ENCODE measurements at places on chromosomes 16 and 17.

DNA sequence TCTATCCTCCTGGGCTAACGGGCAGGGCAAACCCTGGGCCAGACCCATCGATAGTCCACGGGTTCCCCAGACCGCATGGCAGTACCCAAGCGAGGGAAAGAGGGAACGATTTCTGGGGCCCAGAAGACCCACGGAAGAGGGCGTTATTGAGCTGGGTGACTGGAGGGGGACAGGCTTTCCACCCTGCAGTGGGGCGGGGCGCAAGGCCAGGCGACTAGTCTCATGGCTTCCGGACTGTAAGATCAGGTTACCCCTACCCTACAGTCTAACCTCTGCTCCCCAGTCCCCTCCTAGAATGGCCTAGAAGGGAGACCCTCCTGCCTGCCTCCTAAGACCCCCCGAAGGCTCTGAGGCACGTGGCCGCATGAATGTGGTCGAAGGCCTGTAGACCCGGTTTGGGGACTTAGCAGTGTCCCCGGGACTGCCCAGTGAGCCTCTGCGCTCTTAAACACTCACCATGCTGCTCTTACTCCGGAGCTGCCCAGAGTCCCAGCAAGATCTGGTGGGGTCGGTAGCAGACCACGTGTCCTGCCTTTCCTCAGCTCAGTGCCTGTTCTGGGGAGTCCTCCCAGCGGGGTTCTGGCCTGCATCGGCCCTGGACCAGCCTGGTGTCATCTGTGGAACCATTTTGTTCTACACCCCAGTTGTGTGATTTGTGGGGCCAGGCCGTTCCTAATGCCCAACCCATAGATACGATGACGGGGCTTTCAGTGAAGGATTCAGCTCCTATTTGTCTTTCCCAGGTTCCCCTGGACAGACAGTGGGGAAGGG is 13.2 kb upstream of the AURKB start:
- peak; percentile 37 for DNase-seq

- DNase-seq, result no peak
Observed at GRCh38 chr17:77420095-77420803, 279.5 kb downstream of the SEC14L1 start.

DNA sequence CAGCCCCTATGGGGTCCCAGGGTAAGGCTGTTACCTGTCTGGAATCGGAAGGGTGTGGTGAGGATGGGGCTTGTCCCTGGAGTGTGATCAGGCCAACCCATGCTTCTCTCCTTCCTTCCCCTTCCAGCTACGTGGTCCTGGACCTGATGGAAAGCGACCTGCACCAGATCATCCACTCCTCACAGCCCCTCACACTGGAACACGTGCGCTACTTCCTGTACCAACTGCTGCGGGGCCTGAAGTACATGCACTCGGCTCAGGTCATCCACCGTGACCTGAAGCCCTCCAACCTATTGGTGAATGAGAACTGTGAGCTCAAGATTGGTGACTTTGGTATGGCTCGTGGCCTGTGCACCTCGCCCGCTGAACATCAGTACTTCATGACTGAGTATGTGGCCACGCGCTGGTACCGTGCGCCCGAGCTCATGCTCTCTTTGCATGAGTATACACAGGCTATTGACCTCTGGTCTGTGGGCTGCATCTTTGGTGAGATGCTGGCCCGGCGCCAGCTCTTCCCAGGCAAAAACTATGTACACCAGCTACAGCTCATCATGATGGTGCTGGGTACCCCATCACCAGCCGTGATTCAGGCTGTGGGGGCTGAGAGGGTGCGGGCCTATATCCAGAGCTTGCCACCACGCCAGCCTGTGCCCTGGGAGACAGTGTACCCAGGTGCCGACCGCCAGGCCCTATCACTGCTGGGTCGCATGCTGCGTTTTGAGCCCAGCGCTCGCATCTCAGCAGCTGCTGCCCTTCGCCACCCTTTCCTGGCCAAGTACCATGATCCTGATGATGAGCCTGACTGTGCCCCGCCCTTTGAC is 2.4 kb downstream of the MAPK7 start:
- DNase-seq, result no peak

DNA sequence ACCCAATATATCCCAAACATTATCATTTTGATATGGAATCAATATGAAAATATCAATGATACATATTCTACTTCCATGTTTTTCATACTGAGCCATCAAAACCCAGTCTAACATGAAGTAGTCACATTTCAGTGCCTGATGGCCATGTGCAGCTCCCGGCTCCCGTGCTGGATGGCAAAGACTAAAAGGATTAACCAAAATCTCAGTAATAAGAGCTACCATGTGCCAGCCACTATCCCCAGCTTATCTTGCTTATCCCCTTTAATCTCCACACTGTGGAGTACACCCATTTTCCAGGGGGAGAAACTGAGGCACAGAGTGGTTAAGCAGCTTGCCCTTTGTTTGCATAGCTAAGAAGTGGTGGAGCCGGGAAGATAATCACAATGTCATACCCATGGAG is 9.2 kb downstream of the CD300LG start:
- DNase-seq, result no peak

- no peak for DNase-seq
Observed at GRCh38 chr17:8057691-8058114, 18.8 kb downstream of the ALOX15B start.

DNA sequence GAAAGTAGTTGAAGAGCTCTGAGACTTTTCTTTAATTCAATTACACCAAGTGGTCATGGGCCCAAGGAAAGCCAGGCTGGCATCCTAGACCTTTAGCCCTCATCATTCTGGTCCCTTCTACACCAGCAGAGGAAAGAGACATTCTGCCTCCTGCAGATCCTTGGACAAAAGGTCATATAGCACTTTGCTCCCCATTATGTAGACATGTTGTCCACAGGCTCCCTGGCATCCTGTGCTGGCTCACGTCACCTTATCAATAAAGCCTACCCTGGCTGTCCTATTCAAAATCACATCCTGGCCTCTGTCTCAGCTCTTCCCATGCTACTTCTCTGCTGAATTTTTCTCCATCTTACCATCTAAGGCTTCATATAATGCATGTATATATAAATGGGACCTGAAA is 61.6 kb upstream of the MAF start:
- no peak for DNase-seq

GRCh38 chr16:57478396-57479204 is 7.7 kb downstream of the DOK4 start:
- DNase-seq, result no peak

DNA sequence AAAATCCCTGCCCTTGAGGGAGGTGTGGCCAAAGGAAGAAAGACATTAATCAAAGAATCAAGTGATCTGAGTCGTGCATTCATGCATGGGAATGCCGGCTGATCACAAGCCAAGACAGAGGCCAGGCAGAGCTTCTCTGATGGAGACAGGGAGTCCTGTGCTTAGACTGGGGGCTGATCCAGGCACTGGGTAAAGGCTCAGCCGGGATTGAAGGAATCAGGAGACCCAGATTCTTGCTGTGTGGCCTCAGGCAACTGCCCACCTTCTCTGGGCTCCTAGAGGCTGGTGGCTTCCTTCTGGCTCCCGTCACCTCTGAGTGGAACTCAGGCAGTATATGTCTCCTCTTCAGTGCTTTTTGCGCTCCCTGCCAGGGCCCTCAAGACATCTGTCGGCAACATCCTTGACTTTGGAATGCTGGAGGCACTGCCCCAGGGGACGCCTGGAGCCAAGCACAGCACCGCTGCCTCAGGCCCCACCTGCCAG is 17.7 kb downstream of the RAI1 start:
- no peak for DNase-seq

DNA sequence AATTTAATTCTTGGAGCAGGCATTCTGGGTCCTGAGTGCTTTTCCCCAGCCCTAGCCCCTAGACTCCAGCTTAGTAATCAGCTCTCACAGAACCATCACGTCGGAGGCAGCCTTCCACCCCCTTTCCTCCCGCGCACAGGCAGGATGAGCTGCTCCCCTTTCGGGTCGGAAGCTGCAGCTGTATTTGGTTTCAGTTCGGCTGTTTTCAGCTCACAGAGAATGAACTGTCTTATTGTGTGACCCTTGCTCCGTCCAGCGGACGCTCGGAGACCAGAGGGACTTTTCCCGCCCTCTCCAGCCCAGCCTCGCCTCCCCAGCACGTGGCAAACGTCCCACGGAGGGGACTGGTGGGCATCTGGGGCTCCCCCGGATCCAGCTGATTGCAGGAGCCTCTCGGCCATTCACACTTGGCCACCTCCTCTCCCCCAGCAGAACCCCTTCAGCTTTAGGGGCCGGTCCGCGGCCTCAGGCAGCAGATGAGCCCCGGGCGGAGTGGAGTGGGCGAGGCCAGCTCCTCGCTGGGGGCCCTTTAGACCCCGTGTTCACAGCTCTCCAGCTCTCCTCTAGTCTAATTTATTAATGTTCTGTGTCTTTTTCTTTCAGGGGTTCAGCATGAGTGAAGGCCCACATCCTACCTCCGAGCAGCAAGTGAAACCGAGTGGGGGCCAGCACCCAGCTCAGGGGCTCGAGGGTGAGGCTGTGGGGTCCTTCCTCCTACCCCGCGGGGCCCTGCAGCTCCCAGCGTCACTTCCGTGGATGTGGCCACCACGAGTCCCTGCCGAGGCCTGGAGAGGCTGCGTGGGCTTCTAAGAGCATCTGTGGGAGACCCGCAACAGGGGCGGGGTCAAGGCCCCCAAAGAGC is 863 bp upstream of the UTS2R start:
- no peak for DNase-seq

DNA sequence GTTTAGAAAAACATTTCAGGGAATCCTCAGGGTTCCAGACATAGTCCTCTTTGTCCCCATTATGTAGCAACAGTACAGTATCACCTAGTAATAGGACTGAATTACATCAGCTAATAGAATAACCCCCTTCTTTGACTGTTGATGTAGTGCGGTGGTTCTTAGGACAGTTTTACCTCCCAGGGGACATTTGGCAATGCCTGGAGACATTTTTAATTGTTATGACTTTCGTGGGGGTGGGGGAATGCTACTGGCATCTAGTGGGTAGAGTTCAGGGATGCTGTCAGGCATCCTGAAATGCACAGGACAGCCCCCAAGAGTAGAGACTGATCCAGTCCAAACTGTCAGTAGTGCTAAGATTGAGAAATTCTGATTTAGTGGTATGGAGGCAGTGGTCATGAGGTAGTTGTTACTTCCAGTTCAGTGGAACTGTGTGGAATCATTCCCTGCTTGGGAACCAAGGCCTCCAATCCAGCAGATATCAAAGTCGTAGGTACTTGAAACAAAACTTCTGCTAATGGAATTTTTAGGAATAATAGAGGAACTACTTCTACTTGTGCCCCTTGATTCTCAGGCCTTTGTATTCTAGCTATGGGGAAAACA is 20.3 kb downstream of the NF1 start:
- no peak for DNase-seq

- DNase-seq, result no peak
Observed at GRCh38 chr17:5234645-5235576, at the start of gene SCIMP. TSS of gene SCIMP (minus strand) at chr17:5234860. CDS start at chr17:5234755, 105 bp downstream.

DNA sequence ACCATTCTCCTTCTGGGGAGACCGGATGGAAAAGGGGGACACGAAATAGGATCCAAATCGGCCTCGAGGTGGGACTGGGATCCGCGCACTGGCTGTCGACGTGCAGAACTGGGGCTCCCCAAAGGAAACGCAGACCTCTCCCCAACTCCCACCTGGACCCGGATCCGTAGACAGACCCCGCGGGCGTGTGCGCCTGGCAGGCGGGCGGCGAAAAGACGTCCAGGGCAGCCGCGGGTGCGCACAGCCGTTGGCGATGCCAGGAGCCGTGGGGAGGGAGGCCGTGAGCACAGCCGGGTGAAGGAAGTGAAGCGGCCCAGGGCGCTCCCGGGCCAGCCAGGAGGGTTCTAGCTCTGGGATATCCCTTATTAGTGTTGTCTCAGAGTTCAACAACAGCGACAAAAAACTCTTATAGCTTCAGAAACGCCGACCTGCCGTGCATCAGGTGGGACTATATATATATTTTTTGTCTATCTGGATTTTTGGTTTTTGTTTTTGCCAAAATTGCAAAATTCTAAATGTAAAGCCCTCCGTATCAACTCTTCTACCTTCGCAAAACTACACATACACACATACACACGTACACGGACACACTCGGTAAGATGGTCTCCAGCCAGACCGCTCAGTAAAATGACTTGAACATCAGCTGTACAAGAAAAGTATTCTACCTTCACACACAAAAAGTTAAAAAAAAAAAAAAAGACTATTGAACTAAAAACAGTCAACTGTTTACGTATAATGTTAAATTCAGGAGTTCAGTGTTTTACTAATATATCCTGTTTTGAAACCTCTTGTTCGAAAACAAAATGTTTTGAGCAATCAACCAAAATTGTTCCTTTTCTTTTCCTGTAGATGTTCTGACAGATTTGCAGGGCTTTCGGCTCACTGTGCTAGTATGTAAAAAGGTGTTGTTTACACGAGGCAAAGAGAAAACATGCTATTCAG is 5.2 kb upstream of the AATF start:
- no peak for DNase-seq

DNA sequence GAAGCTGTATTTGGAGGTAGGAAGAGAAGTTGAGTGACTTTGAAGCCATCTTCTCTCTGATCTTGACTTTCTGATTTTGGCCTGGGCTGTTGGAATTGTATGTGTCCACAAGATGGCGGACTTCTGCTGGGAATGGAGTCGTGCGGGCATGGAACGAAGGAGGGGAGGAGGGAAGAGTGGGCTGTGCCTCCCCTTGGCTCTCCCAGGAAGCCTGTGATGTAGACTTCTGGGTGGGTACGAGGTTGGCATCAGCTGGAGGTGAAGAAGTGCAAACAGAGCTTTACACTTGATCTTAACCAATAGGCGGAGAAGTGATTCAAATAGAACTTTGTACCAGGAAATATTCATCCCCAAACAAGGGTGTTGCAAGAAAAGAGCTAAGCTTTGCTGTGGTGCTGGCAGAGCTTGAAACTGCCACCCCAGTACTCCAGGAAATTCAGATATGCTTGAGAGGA is 7.4 kb upstream of the TMEM220 start:
- no peak for DNase-seq

GRCh38 chr17:55783684-55784245 is 32.9 kb downstream of the PCTP start:
- no peak for DNase-seq

- no peak for DNase-seq
Observed at GRCh38 chr16:3698941-3699340, 18.4 kb downstream of the TRAP1 start.

DNA sequence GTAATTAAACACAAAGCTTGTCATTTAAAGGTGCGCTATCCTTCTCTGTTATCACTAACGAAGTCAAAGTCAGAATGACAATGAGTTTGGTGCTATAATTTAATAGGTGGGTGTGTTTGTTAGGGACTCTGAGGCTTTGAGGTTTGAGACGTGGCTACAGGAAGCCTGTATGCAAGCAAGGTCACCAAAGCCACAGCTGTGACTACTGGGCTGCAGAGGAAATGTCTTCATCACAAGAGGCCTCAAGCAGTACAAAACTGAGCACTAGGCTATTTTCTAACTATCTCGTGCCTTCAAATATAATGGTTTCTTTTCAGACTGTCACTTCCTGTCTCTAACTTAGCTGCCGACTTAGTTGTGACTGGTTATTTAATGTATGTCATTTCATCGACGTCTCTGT is 141.2 kb downstream of the AATF start:
- DNase-seq, result peak; percentile 35

Measured in stimulated activated CD8-positive, alpha-beta memory T cell treated with anti-CD3 and anti-CD28 coated beads, Interleukin-4, amount 100 ng/mL, for 24 hours (primary cell).